ENCODE measurements at places on chromosomes 2 and 18.

GRCh38 chr2:62014102-62014501 is 108.6 kb downstream of the COMMD1 start:
- no peak for DNase-seq
- H3K4me3 ChIP-seq = no peak overlapping the region
- no peaks in the 10 kb centered on the region for H3K27me3 ChIP-seq
- no peak overlapping the region for H3K27ac ChIP-seq
- H3K4me1 ChIP-seq = no peaks in the 10 kb centered on the region

GRCh38 chr2:144950899-144951560 is 431.1 kb upstream of the ZEB2 start:
- no peak overlapping the region for H3K4me3 ChIP-seq
- no peak for DNase-seq
- H3K27me3 ChIP-seq = no peaks in the 10 kb centered on the region
- no peak overlapping the region for H3K27ac ChIP-seq

GRCh38 chr2:72718876-72719275 is 107.0 kb downstream of the EXOC6B start:
- H3K27ac ChIP-seq = no peak overlapping the region
- DNase-seq = no peak
- H3K36me3 ChIP-seq = peaks cover 6% of the 10 kb centered on the region
- no peak overlapping the region for H3K4me3 ChIP-seq

DNA sequence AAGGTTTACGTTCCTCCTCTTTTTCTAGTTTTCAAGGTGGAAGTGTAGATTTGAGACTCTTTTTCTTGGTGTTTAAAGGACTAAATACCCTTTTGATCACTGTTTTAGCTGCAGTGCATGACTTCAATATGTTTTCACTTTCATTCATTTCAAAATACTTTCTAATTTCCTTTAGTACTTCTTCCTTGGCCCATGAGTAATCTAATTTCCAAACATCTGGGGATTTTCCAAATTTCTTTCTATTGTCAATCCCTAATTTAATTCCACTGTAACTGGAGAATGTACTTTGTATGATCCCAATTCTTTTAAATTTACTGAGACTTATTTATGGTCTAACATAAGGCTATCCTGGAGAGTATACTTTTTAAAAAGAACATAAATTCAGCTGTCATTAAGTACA is 3.8 kb upstream of the RHBDD1 start:
- H3K4me3 ChIP-seq = no peak overlapping the region
- DNase-seq = no peak
- H3K27ac ChIP-seq = no peak overlapping the region
- no peaks in the 10 kb centered on the region for H3K27me3 ChIP-seq

GRCh38 chr2:128363934-128364361 is 45.3 kb upstream of the HS6ST1 start:
- no peak for DNase-seq
- H3K27me3 ChIP-seq = no peaks in the 10 kb centered on the region
- H3K4me1 ChIP-seq = no peaks in the 10 kb centered on the region

GRCh38 chr2:191374939-191375338 is 129.7 kb downstream of the MYO1B start:
- no peaks in the 10 kb centered on the region for H3K36me3 ChIP-seq
- no peaks in the 10 kb centered on the region for H3K4me1 ChIP-seq
- H3K27ac ChIP-seq = no peak overlapping the region
- no peaks in the 10 kb centered on the region for H3K27me3 ChIP-seq

GRCh38 chr2:183903026-183903425 is 695.3 kb upstream of the ZNF804A start:
- no peak for DNase-seq
- no peaks in the 10 kb centered on the region for H3K27me3 ChIP-seq
- H3K27ac ChIP-seq = no peak overlapping the region
- H3K36me3 ChIP-seq = no peaks in the 10 kb centered on the region
- H3K4me3 ChIP-seq = no peak overlapping the region

- H3K27ac ChIP-seq = no peak overlapping the region
- no peaks in the 10 kb centered on the region for H3K27me3 ChIP-seq
- no peak overlapping the region for H3K4me3 ChIP-seq
- H3K4me1 ChIP-seq = no peaks in the 10 kb centered on the region
- H3K36me3 ChIP-seq = no peaks in the 10 kb centered on the region
Measured at GRCh38 chr18:55790296-55790695, 202.3 kb upstream of the TCF4 start.

- peak overlapping the region; percentile 77 for H3K27ac ChIP-seq
- no peaks in the 10 kb centered on the region for H3K36me3 ChIP-seq
- H3K4me3 ChIP-seq = no peak overlapping the region
- peak; percentile 37 for DNase-seq
- H3K4me1 ChIP-seq = peaks cover 47% of the 10 kb centered on the region
- no peaks in the 10 kb centered on the region for H3K27me3 ChIP-seq
Measured at GRCh38 chr2:127085317-127085681, 21.7 kb downstream of the BIN1 start.

DNA sequence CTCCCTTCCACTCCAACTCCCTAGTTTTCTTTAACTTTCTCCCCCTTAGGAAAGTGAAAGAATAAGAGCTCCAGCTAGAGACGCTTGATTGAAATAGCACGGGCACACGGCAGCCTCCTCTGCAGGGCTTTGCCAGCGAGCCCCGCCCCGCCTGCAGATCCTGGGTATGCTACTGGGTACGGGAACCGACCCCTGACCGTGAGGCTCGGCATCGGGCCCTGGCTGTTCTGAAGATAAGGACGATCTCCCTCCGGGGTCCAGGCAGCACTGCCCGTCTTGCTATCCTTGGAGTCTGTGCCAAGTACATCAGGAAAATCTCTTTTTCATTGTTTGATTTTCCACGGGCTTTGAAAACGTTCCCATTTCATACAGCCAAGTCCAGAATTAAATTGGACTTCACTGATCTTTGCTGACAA is 284.5 kb downstream of the MTX2 start:
- DNase-seq = peak; percentile 33
- peak overlapping the region; percentile 62 for H3K4me3 ChIP-seq
- H3K4me1 ChIP-seq = no peaks in the 10 kb centered on the region
- H3K36me3 ChIP-seq = no peaks in the 10 kb centered on the region

DNA sequence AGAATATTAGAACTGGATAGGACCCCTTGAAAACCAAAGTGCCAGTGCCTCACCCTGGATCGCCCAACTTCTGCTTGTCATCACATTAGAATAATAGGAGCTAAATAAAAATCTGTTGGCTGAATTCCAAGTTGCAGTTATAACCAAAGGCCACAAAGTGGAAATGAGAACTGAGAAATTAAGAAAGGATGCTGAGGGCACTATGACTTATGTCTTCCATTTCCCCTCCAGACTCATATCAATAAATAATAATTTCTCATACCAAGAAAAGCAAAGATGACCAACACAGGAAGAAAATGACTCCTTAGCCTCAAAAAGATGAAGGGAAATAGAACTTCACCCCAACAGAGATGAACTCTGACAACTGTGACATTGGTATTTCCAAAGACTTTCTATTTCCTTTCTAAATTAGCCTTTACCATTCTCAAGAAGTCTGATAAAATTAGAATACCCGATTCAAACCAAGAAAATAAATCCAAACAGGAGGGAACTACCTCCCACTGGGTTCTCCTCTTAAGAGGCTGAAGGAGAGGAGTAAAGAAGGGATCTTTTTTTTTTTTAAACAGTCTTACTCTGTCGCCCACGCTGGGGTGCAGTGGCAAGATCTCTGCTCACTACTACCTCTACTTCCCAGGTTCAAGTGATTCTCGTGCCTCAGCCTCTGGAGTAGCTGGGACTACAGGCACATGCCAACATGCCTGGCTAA is 46.5 kb upstream of the EPG5 start:
- H3K4me3 ChIP-seq = no peak overlapping the region
- no peak for DNase-seq
- no peak overlapping the region for H3K27ac ChIP-seq
- no peaks in the 10 kb centered on the region for H3K27me3 ChIP-seq
- H3K36me3 ChIP-seq = no peaks in the 10 kb centered on the region

GRCh38 chr18:63831080-63831788 is 56.0 kb downstream of the SERPINB7 start:
- H3K36me3 ChIP-seq = no peaks in the 10 kb centered on the region

- H3K4me1 ChIP-seq = no peaks in the 10 kb centered on the region
- no peak overlapping the region for H3K4me3 ChIP-seq
- no peak overlapping the region for H3K27ac ChIP-seq
- no peaks in the 10 kb centered on the region for H3K27me3 ChIP-seq
Measured at GRCh38 chr2:23487735-23488492, 102.9 kb downstream of the KLHL29 start.

Measured in naive thymus-derived CD4-positive, alpha-beta T cell (primary cell).